ENCODE measurements at places on chromosomes 7 and 10.

GRCh38 chr10:21724687-21725367 lies 190.8 kb downstream of the MLLT10 start:
- DNase-seq, result peak; percentile 98

DNA sequence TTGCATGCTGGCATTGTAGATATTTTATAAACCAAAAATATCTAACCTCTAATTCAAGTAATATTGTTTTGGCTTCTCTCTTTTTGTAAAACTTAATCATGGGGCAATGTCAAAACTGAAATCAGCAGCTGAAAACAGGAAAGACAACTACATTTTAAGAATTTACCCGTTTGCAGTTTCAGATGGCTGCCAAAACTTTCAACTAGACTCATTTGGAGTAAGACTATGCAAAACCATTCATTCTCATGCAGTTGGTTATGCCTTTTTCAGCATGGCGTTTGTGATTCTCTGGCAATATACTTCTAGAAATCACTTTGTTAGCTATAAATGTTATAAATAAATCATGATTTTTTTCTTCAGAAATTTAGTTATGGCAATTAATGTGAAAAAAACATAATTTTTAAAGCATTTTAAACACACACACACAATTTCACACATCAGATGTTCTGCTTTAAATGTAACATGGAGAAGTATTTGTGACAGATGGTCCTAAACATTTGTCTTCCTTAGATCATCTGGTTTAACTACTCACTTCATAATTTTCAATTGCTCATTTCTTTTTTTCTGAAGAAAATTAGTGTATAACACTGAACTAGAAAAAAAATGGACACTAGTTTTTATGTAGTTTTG lies 116.4 kb downstream of the ITGB8 start:
- no peak for DNase-seq

GRCh38 chr7:12661581-12661980 lies 25.9 kb upstream of the ARL4A start:
- DNase-seq, result no peak

DNA sequence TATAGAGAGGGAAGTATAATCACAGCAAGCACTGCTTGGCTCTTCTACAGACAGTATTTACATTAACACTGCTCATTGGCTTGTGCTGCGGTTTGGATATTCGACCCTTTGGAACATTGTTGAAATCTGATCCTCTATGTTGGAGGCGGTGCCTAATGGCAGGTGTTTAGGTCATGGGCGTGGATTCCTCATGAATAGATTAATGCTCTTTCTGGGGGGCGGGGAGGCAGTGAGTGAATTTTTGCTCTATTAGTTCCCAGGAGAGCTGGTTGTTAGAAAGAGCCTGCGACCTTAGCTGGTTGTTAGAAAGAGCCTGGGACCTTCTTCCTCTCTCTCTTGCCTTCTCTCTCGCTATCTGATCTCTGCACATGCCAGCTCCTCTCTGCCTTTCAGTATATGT lies 77.3 kb upstream of the SVIL start:
- no peak for DNase-seq

DNA sequence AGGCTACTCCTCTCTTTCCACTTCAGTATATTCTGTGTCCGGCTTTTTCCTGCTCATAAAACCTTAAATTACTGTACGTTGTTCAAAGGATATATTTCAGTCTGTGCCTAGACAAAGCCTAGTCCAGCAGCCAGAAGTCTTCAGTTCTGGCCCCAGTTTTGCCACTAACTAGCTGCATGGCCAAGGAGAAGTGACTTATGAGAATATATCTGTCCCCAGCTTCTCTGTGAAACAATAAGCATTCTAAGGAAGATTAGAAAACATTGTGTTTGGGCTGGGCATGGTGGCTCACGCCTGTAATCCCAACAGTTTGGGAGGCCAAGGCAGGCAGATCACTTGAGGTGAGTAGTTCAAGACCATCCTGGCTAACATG lies 105.0 kb upstream of the HDAC9 start:
- no peak for DNase-seq

DNA sequence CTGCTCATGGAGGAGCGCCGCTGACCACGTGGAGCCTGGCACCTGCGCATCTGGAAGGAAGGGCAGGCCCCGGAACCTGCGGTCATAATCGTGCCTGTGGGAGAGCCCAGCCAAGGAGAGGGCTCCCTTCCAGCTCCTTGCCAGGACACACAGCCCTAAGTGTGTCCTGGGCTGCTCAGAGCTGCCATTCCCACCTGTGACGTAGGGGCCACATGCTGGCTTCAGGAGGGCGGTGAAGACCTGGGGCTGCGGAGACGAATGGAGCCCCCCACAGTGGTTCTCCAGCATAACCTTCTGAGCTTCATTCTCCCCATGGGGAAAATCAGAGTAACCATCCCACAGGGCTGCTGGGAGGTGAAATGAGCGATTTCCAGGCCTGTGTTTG lies 127.6 kb upstream of the CHST15 start:
- no peak for DNase-seq

- DNase-seq, result peak; percentile 23
Observed at GRCh38 chr7:20484356-20484755, 131.1 kb upstream of the ABCB5 start.

GRCh38 chr7:118855290-118855689 lies 630.8 kb downstream of the ANKRD7 start:
- no peak for DNase-seq

DNA sequence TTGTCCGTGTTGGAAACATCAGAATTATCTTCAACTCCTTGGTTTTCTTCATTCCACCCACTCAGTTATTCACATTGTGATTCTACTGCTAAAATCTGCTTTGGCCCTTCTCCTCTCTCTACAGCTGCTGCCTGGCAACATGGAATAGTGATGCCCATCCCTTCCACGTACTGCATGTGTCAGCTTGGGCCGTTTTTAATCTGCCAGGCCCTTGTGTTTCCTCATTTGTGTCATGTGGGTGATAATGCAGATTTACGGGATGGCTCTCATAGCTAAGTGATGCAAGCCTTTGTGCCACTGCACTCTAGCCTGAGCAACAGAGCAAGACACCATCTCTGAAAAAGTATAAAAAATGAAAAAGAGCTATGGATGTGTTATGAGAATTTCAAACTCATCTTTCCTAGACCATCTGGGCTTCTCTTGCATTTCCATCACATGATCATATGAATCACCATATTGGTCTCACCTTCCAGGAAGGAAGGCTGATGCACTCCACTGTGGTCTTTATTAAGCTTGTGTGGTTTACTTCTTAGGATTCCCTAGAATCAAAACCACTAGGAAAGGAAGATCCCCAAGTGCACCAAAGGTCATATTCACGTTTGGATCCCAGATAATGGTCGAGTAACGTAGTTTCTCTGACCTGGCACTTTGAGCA lies 20.6 kb upstream of the CELF2 start:
- DNase-seq, result no peak

- no peak for DNase-seq
Observed at GRCh38 chr10:77300682-77301302, 336.8 kb downstream of the KCNMA1 start.

GRCh38 chr7:133959505-133959904 lies 167.6 kb upstream of the LRGUK start:
- DNase-seq, result no peak

DNA sequence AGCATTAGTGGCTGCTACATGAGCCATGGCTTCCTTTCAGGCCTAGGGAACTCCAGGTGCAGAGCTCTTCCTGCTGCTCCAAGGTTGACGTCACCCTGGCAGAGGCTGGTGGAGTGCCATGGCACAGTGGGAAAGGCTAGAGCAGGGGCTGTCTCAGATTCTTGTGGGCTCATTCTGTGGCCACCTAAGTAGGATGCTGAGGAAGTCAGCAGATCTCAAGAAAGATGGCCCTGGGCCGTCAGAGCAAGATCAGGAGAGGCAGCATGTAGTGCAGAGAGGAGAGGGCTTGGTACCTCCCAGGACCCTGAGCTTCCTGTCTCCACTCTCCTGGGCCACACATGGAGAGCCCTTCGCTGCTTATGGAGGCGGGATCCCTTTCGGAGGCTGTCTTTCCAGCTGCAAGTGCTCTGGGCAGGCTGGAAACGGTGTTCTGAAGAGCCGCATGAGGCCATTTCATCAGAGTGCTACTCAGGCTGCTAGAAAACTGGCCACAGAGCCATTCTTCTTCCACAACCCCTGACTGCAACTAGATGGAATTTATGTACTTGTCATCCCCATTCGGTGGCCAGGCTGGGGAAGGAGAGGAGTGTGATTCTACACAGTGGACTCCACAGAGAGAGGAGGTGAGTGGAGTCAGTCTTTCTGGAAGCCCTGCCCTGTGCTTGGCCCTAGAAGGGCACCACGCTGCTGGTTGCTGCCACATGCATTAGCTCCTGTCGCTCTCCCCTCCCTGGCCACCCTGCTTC lies 304.2 kb downstream of the RPS24 start:
- DNase-seq, result no peak

- no peak for DNase-seq
Observed at GRCh38 chr7:47293884-47294555, 287.9 kb downstream of the TNS3 start.

- DNase-seq, result no peak
Observed at GRCh38 chr7:135102372-135102771, 45.5 kb upstream of the TMEM140 start.

GRCh38 chr10:11541296-11541695 lies 70.2 kb downstream of the USP6NL start:
- no peak for DNase-seq

GRCh38 chr7:90320801-90321494 lies at the start of gene FAM237B:
FAM237B (minus strand) TSS chr7:90321304; CDS start chr7:90319748, 1,556 bp downstream.
- DNase-seq, result peak; percentile 58

DNA sequence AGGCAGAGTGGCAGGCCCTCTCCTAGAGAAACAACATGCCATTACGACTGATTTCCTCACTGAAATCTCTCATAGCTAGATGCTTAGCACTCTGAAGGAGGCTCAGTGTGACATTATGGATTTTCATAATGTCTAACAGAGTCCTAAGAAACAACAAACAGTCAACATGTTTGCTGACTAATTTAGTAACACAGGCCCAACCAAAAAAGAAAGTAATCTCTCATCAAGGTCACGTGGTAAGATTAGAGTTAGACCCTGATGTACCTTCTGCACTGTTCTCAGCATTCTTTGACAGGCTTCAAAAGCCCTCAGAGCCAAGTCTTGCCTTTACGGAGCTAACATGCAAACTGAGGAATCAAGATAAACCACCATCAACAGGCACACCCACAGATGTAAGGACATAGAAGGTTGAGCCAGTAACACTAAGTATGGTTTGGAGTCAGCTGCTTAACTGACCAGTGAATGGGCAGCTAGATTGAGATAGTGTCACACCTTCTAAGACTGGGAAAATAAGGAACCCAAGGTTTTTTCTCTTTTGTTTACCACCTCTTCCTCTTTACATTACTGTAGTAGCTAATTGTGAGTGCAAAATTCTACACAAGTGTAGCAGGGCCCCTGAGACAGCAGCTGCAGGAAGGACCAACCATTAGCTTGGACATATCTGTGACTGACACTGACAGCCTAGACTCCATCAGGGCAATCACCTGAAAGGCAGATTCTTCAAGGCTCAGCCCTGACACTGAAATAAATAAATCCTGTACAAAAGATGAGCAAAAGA lies 15.3 kb upstream of the KCNIP2 start:
- DNase-seq, result no peak

GRCh38 chr10:132122939-132123445 lies 57.2 kb downstream of the JAKMIP3 start:
- DNase-seq, result no peak

- DNase-seq, result no peak
Observed at GRCh38 chr10:29394321-29394932, 105.6 kb downstream of the LYZL1 start.

DNA sequence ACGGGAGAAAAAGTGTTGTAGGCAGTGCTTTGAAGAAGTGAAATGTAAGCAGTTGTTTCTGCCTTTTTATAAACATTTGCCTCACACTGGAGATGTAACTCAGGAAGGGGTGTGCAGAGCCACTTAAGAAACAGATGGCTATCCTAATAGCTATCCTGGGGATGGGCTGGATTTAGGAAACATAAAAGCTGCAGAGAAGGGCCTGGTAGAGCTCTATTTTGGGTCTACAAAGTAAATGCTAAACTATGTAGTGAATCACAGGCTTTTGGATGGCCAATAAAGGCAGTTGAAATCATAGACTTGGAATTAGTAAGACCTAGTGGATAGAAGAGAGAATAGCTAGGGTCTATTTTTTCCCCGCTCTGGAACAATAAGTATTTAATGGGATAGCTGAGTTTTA lies 79.9 kb upstream of the AGR3 start:
- DNase-seq, result no peak

DNA sequence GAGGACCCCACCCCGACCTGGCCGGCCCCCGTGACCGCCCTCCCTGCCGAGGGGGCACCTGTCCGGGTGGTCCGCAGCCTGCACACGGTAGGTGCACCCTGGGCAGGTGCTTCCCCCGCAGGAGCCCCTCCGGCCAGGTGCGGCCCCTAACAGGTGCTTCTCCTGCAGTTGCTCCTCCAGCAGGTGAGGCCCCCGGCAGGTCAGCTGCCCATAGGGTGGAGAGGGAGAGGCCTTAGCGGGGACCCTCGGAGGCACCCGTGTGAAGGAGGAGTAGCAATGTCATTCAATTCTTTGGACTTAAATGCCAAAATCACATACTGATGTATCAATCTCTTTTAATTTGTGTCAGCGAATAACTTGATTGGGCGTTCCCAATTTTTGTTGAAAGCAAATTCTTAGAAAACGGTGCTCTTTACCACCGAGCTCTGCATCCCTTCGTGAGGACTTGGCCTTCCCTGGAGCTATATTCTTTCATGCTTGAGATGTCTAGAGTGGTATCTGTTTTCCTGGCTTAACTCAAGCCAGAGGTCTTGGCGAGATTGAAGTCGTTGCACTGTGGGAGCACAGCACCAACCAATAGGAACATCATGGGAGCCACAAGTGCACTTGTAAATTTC lies 738 bp upstream of the NCAPG2 start:
- DNase-seq, result peak; percentile 39

- no peak for DNase-seq
Observed at GRCh38 chr7:95594185-95594584, 2.1 kb downstream of the PDK4 start.

- DNase-seq, result peak; percentile 22
Observed at GRCh38 chr7:131057794-131058070, 269.9 kb upstream of the MKLN1 start.

GRCh38 chr7:35492451-35493175 lies 202.3 kb downstream of the HERPUD2 start:
- no peak for DNase-seq

GRCh38 chr7:29278337-29279069 lies 83.9 kb downstream of the CHN2 start:
- DNase-seq, result no peak

DNA sequence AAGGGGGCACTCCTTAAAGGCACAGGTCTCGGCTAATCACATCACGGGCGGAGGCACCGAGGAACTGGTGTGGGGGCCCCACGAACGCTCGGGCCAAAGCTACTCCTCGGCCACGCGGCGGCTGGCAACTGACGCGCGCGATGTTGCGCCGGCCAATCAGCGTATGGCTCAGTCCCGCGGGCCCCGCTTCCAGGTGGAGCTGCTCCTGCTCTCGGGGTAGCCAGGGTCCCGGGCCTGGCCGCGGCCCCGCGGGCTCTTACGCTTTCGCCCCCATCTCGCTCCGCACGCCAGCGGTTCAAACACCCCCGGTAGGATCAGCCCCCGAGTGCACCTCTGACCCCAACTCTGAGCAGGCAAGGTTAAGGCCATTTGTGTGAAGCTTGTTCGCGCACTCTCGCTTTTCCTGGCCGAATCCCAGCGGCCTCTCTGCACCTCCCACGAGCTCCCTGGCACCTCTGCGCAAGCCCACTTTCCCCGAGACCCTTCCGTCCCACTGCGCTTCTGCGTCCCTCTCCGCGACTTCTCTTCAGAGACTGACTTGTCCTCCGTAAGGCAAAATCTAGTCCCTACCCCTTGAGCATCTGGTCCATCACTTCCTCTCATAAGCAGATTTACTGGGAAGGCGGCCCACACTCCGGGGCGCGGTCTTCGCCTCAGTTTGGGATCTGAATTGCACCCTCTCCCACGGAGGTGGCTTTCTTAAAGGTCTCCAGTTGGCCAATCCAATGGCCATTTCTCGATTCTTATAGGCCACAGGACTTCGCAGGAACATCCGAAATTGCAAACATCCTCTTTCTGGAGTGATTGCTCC lies 200.9 kb upstream of the TBX20 start:
- DNase-seq, result peak; percentile 39
